Activated naive CD4-positive, alpha-beta T cell treated with anti-CD3 and anti-CD28 coated beads, Interleukin-2, amount 10 ng/mL, durations not matched to agents 5 hours and 36 hours (primary cell): ENCODE measurements at places on chromosomes 6 and 20. TPM values are rescaled to one million over a fixed set of nuclear protein-coding genes. Genes with fewer than 3 reads are reported as not detected.

The TTBK1 gene
- not detected for total RNA-seq

The SLC35F1 gene
- total RNA-seq = not detected

The POU3F2 gene
- not detected for total RNA-seq

The VNN1 gene
- not detected for total RNA-seq

The SPO11 gene
- not detected for total RNA-seq

The WDR27 gene
- total RNA-seq = 25.6 TPM

The PCED1A gene
- total RNA-seq = 30.7 TPM

The ZGPAT gene
- 41.1 TPM for total RNA-seq

The AVP gene
- total RNA-seq = not detected
